AG10803 (cell line): ENCODE measurements at places on chromosomes 4 and X.

DNA sequence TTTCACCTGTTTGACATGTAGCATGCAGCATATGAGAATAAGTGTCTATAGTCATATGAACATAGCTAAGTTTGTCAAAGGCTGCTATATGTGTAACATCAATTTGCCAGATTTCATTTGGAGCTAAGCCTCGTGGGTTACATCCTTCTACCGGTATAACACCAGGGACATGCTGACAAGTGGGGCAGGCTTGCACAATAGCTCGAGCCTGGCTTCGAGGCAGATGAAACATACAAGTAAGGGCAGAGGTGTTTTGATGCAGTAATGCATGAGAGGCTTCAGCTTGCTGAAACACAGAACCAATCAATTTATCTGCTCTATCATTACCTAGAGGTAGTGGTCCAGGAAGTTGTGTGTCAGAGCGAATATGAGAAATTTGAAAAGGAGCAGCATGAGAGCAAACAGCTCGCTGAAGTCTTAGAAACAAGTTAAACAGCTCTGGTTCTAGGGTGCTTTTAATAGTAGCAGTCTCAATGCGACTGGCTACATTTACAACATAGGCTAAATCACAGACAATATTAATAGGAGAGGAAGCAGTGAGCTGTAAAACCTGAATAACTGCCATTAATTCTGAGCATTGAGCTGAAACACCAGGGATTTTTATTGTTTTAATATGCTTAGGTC is 14.9 kb upstream of the UGDH start:
- DNase-seq: no peak

- DNase-seq: no peak
Measured at GRCh38 chr4:125200556-125200955, 114.2 kb upstream of the FAT4 start.

DNA sequence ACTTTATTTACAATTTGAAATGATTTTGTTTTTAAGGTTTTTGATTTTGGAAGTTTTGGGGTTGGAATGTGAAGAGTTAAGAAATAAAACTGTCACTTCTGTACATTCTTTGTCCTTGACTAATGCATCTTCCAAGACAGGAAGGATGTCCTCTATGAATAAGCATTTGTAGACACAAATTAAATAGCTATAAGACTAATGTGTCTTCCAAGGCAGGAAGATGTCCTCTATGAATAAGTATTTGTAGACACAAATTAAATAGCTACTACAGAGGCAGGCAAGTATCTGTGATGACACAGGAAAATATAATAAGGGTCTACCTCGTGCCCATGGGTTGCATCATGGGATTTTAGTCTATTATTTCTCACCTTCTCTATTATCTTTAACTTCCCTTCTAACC is 14.5 kb downstream of the PRSS48 start:
- DNase-seq: peak; percentile 20

DNA sequence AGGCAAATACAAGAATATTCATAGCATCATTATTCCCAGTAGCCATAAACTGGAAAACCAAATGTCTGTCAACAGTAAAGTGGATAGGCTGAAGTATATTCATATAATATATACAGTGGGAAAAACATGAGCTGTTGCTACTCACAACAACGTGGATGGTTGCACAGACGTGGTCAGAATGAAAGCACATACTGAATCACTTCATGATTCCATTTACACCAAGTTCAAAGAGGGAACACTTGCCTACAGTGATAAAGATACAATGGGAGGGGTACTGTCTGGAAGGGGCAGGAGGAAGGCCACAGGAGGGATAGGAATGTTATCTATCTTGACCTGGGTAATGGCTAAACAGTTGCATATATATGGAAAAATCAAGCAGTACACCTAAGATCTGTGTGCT is 25.3 kb downstream of the APBB2 start:
- no peak for DNase-seq

DNA sequence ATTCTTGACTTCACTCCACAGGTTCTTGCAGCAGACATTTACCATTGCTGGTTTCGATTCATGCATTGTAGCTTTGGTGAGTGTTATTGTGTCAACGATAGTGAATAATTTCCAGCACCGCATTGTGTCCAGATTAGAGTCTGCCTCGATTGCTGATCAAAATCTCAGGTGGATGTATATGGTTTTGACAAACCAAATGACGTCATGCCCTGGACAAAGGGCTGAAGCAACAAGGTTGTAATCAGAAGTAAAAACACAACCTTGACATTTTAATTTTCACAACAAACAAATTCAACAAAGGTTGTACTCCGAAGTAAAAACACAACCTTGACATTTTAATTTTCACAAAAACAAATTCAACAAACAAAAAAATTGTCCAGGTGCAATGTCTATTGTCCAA is 81.1 kb upstream of the WWC2 start:
- no peak for DNase-seq

DNA sequence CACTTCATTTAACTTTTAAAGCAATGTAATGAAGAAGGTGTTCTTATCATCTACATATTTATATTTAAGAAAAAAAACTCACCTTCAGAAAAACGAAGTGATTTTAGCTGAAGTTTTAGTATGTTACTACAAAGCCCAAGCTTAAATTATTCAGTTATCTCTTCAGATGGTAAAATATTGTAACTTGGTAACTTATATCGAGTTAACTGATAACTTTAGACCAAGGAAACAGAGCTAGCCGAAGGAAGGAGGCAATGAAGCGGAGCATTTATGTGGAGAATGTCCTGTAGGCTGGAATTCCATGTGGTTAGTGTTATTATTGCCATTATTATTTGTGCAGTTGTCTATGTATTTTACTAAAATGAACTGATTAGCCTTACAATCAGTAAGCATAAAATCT is 1102.1 kb upstream of the LCORL start:
- no peak for DNase-seq

GRCh38 chrX:107978707-107979307 is 3.4 kb downstream of the TEX13B start:
- DNase-seq: peak; percentile 36

GRCh38 chrX:46218373-46218772 is 326.8 kb downstream of the ZNF674 start:
- no peak for DNase-seq

DNA sequence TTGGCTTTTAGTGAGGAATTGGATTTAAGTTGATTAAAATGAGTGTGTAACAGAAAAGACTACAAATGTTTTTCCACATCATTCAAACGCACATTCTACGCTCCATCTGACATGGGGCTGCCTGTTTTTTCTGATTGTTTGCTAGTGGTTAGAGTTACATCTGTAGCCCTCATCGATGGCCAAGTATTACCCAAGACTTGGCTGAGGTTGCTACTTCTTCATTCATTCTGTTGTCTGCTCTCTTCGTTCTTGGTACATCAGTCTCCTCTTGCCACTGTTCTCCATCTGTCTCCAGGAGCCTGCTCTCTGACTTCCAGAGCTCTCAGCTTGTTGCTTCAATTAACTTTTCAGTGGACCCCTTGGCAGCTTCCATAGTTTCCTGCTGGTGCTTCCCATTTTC is 1844.6 kb upstream of the TENM3 start:
- no peak for DNase-seq

GRCh38 chrX:108426262-108426661 is 12.0 kb downstream of the COL4A6 start:
- no peak for DNase-seq

DNA sequence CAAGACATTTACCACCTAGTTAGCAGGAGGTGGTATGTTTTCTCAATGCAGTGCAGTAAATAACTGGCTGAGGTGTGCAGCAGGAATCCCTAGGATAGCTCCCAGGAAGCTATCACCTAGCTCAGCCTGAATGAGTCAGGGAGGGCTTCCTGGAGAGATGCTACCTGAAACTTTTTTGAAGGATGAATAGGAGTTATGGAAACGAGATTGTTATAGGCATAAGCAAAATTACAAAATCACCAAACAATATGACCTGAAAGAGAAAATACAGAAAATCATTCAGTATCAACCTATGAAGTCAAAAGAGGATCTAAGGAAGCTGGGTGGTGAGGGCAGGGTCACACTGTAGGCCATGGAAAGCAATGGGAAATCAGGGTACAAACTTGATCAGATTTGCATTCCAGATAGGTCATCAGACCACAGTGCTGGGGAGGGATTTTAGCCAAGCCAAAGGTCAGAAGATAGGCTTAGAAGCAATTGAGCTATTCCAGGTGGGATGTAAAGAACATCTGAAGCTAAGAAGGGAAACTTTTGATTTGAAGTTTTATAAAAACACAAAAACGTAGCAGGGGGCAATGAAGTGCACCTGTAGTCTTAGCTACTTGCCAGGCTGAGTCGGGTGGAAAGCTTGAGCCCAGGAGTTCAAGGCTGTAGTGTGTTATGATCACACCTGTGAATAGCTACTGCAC is 11.3 kb downstream of the AREG start:
- DNase-seq: no peak

DNA sequence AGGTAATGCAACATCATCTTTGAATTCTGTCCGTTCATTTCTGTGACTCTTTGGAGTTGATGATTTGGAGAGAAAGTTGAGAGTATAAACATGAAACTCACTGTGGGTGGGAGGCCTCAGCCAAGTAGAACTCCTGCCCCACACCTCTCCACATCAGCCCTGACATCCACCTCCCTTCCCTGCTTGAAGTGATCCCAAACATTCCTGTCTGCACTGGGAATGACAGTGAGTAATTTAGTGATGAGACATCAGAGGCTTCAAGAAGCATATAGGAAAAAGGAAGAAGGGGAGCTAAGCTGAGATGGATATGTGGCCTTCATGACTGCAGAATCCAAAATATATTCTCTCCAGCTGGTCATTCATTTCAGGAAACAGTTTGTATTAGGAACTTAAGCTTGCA is 151.8 kb downstream of the SPATA18 start:
- DNase-seq: no peak

GRCh38 chrX:124388562-124388961 is 42.2 kb downstream of the SH2D1A start:
- peak; percentile 46 for DNase-seq

GRCh38 chr4:52966781-52967180 is 104.7 kb downstream of the RASL11B start:
- DNase-seq: peak; percentile 64

GRCh38 chrX:110396735-110397134 is 38.1 kb downstream of the RTL9 start:
- no peak for DNase-seq

DNA sequence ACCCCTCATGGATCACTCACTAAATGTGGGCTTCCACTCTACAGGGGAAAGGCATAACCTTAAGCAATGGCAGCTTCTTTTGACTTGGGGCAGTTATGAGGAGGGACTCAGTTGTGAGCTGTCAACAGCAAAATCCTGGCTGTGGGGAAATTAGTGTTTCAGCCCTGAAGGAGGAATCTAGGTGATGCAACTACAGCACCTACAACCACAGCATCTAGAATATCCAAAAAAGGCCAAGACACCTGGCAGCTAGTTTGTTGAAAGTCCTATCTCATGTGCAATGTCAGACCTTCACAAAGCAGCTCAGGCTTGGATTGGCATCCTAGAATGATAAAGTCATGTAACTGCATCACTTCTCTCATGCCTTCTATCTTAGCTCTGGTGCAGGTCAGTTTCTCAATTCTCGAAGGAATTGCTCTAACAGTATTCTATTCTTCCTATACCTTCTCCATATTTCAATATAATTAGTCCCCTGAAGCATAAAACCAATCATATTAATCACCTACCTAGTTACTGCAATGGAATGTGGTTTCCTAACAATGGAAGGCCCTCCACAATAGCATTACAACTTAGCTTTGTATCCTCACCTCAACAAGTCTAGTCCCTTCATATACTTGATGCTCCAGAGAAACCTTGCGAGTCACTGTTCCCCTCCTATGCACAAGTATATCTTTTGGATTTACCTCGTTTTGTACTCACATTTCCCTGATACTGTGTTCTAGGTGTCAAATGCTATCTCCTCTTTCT is 5.5 kb upstream of the ANTXR2 start:
- DNase-seq: no peak

DNA sequence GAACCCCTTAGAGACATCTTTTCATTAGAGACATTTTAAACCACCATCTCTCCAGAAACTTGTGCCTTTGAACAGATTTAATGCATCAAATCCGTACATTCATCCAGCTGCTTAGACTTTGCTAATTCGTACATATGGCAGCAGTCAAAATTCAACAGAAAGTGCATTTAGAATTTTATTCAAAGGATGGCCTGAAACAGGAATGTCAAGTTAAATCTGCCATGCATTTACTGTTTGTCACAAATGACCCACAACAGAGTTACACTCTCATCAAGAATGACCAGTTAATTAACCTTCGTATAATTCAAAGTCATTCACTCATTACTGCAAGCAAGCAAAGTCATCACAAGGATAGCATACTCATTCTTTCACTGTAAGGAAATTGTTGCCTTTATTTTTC is 284.3 kb downstream of the SLC7A11 start:
- no peak for DNase-seq

- DNase-seq: peak; percentile 4
Measured at GRCh38 chrX:23844502-23845138, 61.6 kb downstream of the SAT1 start.

DNA sequence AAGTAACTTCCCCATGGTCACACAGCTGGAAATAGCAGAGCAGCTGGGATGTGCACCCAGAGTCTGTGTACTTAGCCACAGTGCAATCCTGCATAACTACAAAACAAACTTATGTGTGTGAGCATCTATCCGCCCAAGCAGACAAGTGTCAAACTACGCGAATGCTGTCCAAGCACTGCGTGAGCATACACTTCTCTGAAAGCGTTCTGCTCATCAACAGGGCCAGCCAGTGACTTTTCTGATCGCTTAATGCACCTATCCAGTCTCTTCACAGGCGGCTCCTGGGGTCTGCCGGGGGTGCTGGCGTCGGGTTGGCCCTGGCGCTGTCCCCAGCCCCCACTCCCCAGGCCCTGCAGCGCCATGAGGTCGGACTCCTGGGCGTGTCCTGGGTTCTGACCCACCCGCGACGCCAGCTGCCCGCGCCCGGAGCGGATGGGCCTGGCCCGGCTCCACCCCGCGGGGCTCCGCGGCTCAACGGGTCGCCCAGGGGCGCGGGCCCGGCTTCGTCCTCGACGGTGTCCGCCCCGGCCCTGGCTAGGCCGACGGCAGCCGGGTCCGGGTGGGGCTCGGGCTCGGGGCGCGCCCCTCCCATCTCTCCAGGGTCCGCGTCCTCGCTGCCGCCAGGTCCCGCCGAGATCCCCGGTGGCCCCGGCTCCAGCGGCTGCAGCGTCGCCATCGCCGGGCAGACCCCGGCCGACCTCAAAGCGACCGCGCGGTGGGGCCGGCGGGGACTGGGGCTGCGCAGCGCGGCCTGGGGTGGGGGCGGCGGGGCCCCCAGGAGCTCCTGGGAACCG is 1.3 kb upstream of the ZNF141 start:
- peak; percentile 4 for DNase-seq

- peak; percentile 4 for DNase-seq
Measured at GRCh38 chrX:140132937-140133336, 167.6 kb upstream of the CXorf66 start.

- no peak for DNase-seq
Measured at GRCh38 chrX:56763556-56764152, 34.6 kb downstream of the NBDY start.

GRCh38 chrX:45794995-45795337 is 594.3 kb upstream of the DIPK2B start:
- no peak for DNase-seq
